Tibial nerve (tissue), 4 donors: ENCODE measurements at places on chromosomes 11 and 22.

DNA sequence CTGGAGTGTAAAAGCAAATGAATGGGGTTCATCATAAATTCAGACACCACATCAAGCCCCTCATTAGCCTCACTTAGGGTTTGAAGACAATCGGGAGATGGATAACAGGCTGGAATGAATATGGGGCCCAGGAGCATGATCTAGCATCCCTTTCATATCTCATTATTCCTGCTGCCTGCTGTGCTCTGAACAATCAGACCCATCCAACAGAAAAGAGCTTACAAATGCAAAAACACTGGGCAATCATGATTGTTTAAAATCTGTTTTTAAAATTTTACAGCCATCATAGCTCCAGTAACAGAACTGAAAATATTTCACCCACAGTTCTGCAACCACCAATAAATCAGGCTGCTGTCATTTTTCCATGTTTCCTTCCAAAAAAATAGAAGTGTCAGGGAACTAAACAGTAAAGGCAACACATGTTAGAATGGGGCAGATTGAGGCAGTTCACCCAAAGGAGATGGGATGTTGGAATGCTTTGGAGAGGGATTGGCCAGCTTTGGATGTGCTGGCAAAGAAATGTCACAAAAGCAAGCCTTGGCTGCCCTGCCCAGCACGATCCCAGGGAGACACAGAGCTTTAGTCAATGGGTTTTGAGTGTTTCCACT is 47.8 kb upstream of the BMAL1 start:
- DNase-seq = no peak
- no peaks in the 10 kb centered on the region for H3K36me3 ChIP-seq
- H3K4me3 ChIP-seq = no peak overlapping the region
- peak overlapping the region; percentile 13 for H3K27ac ChIP-seq
- H3K27me3 ChIP-seq = no peaks in the 10 kb centered on the region

GRCh38 chr11:7256943-7257342 is 5.2 kb downstream of the SYT9 start:
- H3K27me3 ChIP-seq = no peaks in the 10 kb centered on the region
- no peak overlapping the region for H3K27ac ChIP-seq
- no peak overlapping the region for H3K4me3 ChIP-seq
- no peaks in the 10 kb centered on the region for H3K36me3 ChIP-seq
- peaks cover 6% of the 10 kb centered on the region for H3K4me1 ChIP-seq
- no peak for DNase-seq

DNA sequence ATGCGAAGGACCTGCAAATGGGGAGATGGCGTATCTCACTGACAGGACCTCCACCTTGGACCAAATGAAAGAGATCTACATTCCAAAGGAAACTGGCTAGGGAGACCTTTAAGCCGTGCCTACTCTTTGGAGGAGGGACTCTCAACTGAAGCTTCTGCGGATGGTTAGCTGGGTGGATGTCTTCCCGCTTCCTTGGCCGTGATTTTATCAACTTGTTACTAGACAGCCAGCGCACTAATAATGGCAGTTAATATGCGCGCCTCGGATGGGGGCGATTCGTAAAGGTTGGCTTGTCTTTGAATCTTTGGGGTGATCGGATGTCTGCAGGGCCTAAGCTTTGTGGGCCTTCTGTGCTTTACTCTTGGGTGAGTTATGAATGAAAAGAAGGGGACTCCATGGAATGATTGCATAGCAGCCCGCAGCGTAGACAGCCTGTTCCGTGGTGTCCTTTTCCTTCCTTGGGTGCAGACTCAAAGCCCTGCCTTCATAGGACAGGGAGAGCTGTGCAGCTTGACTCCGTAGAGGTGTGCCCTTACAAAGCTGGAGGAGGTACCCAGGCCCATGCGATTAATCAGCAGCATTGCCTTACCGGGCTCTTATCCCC is 1.5 kb downstream of the ZNRF3 start:
- peaks cover 14% of the 10 kb centered on the region for H3K4me1 ChIP-seq
- H3K4me3 ChIP-seq = peak overlapping the region; percentile 56
- H3K27me3 ChIP-seq = no peaks in the 10 kb centered on the region
- no peaks in the 10 kb centered on the region for H3K36me3 ChIP-seq
- DNase-seq = no peak

DNA sequence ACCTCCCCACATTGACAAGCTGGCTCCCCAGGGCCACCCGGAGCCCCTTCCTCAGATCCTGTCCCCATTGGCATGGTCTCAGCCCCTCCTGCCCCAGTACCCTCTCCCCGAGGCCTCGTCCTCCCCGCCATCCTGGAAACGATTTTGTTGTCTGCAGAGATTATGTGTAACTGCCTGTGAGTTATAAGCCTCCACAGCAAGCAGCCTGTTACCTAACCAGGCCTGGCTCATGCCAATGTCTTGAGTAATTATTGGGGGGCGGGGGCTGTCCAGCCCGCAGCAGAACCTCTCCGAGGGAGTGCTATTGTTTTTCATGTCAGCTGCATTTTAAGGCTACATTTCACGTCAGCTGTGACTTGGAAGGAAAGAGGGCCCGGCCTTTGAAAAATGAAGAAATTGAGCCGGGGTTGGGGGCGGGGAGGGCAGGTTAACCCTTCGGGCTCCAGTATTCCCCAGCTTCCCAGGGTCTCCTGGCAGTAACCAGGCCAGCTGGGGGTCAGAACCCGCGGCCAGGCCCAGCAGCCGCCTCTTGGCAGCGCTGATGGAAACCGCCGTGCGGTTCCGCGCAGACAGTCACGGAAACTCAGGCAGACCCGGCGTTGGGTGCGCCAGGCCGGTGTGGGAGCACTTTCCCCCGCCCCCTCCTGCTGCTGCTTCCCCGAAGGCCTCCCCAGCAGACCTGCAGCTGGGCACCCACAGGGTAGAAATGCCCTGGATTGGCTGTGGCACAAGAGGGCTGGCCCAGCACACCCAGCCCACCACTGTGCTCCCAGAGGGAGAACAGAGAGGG is 59.5 kb downstream of the CDKN1C start:
- H3K27ac ChIP-seq = peak overlapping the region; percentile 80
- peak; percentile 81 for DNase-seq
- H3K36me3 ChIP-seq = no peaks in the 10 kb centered on the region
- H3K27me3 ChIP-seq = no peaks in the 10 kb centered on the region

GRCh38 chr11:18676803-18677202 is 21.8 kb upstream of the TMEM86A start:
- H3K4me3 ChIP-seq = no peak overlapping the region
- H3K36me3 ChIP-seq = no peaks in the 10 kb centered on the region
- no peak for DNase-seq
- H3K27ac ChIP-seq = no peak overlapping the region
- H3K4me1 ChIP-seq = no peaks in the 10 kb centered on the region

GRCh38 chr11:2691355-2691761 is 8.4 kb downstream of the KCNQ1OT1 start:
- no peaks in the 10 kb centered on the region for H3K36me3 ChIP-seq
- DNase-seq = no peak
- H3K4me1 ChIP-seq = peaks cover 24% of the 10 kb centered on the region
- no peaks in the 10 kb centered on the region for H3K27me3 ChIP-seq

DNA sequence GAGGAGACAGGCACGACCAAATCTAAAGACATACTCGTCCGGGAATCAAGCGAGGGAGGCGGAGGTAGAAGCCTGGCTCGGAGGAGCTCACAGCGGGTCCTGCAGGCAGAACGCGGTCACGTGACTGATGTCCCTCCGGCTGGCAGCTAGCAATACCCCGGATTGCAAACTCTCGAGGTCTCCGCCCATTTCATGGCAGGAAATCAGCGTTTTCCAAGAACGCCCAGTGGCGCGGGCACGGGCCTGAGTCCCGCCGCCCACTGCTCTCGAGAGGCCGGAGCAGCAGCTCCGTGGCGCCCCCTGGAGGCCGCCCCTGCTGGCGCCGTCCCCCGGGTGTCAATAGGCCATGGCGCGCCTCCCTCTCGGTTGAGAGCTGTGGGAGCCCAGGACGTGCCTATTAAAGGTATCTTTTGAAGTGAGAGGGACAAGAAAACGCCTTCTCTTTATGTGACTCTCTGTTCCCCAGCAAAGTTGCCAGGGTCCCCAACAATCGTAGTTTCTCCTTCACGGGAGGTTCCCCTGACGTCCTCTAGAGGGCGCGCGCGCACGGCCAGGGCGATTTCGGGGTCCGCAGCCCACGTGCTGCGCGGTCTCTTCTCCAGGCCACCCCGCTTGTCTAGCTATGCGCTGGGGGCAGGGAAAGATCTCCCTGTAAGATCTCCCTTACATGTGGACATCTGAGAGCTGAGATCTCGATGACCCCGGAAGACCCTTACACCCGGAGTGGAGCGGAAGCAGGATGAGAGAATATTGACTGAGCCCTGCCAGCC is 37.3 kb upstream of the RBFOX2 start:
- no peaks in the 10 kb centered on the region for H3K4me1 ChIP-seq
- H3K36me3 ChIP-seq = no peaks in the 10 kb centered on the region
- no peaks in the 10 kb centered on the region for H3K27me3 ChIP-seq
- peak overlapping the region; percentile 74 for H3K27ac ChIP-seq
- DNase-seq = peak; percentile 76
- H3K4me3 ChIP-seq = peak overlapping the region; percentile 37

DNA sequence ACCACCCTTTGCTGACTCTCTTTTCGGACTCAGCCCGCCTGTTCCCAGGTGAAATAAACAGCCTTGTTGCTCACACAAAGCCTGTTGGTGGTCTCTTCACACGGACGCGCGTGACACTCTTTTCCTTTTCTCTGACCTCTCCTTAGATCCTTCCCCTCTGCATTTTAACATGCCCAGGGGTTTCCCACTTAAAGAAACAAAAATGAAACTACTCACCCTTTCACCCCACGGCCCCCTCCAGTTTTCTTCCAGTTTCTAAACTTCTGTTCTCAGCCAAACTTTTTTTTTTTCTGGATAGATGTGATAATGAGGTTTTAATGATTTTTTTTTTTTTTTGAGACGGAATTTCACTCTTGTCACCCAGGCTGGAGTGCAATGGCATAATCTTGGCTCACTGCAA is 32.8 kb upstream of the NUP50 start:
- no peaks in the 10 kb centered on the region for H3K27me3 ChIP-seq
- DNase-seq = no peak
- no peak overlapping the region for H3K4me3 ChIP-seq
- H3K36me3 ChIP-seq = peaks cover 36% of the 10 kb centered on the region
